ENCODE measurements at places on chromosomes 16 and 17. TPM values are rescaled to one million over a fixed set of nuclear protein-coding genes. Genes with fewer than 3 reads are reported as not detected.

GRCh38 chr17:64779376-64780095, 117.4 kb upstream of the SMURF2 start:
- H3K4me1 ChIP-seq, result peaks cover 23% of the 10 kb centered on the region
- no peaks in the 10 kb centered on the region for H3K36me3 ChIP-seq
- H3K27ac ChIP-seq, result no peak overlapping the region
- peak; percentile 62 for DNase-seq

C17orf67 gene
- 3.0 TPM for total RNA-seq

DNA sequence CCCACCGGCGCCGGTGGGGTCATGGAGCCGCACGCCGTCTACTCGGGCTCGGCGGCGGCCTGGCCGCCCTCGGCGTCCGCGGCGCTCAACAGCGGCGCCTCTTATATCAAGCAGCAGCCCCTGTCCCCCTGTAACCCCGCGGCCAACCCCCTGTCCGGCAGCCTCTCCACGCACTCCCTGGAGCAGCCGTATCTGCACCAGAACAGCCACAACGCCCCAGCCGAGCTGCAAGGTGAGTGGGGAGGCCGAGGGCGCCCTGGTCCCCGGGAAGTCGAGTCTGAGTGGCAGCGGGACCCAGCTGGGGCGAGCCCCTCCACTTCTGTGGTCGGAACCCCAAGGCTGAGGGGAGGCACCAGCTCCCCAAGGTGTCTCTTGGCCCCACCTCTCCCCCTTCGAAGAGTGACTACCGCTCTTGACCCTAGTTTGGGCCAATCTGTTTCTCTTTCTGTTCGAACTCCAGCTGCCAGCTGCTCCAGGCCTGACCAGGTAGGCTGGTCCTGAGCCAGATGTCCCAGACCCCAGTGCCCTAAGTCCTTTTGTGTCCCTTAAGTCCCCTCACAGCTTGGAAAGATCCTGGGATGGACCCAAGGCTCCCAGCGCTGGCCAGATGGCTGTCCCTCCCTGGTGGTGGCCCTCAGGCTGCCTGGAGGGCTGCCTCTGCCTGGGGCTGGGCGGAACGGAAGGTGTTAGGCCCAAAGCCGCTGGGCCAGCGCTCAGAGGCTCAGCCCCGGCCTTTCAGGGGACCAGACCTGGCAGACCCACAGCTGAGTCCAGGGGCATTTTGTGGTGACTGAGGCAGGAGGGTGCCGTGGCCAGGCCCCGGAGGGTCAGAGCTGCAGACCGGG, 1.2 kb downstream of the FOXF1 start:
- peak overlapping the region; percentile 51 for H3K4me3 ChIP-seq
- H3K36me3 ChIP-seq, result peaks cover 6% of the 10 kb centered on the region
- no peak overlapping the region for H3K27ac ChIP-seq

- no peak overlapping the region for H3K4me3 ChIP-seq
- H3K4me1 ChIP-seq, result no peaks in the 10 kb centered on the region
- DNase-seq, result no peak
- no peak overlapping the region for H3K27ac ChIP-seq
Measured at GRCh38 chr17:80759377-80759673, 214.7 kb downstream of the RPTOR start.

SAP30BP gene
- total RNA-seq, result 86.8 TPM

Measured in WTC11 (cell line).